Fibroblast of gingiva (primary cell): ENCODE measurements at places on chromosomes 1 and 21.

DNA sequence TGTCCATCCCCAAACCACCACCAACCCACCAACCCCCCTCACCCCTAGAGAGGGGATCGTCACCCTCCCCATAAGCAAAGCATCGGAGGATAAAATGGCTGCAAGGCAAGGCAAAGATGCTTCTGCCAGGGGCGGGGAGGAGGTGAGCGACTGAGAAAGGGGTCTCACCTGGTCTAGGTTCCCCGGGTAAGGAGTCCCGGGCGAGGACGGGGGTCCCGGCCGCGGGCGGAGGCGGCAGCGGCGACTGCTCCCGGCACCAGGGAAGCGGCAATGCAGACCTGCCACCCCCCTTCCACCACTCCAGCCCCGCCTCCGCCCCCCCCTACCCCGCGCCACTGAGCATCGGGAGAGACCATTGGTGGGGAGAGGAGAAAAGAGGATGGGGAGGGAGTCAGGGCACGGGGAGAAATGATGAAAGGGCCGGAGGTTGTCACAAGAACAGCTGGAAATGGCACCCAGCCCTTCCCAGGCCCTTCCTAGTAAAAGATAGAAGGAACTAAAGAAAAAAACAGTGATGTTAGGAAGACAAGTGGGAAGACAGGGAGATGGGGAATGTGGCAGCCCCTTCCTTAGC lies at the start of gene SV2A:
Gene SV2A (minus strand): TSS at position 274 of the 574 bp plus-strand sequence. CDS start 4,004 bp downstream, outside the sequence.
- peak; percentile 69 for DNase-seq

DNA sequence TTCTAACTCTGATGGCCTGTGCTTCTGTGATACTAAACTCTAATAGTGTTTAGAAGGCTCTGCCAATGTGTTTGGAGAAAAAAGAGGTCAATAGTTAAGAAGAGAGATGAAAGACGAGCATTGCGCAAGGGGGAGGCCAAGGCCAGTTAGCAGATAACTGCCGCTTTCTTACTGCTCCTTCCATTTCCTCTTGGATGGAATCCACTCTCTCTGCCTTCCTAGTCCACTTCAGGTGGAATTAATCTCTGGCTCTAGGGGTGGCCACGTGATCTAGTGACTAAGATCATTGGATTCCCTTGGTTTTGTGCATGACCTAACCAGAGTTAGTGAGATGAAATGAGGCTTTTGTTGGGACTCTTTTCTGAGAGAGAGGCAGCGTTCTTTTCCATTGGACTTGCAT lies 148.3 kb downstream of the ACTL8 start:
- DNase-seq, result no peak

- peak; percentile 84 for DNase-seq
Measured at GRCh38 chr1:44049839-44050238, 18.6 kb upstream of the SLC6A9 start.

- no peak for DNase-seq
Measured at GRCh38 chr1:111649648-111650047, 30.1 kb downstream of the RAP1A start.

- DNase-seq, result no peak
Measured at GRCh38 chr1:28298438-28298837, 30.4 kb upstream of the MED18 start.

GRCh38 chr1:119964673-119965363 lies 68.5 kb upstream of the ADAM30 start:
- DNase-seq, result peak; percentile 73

- DNase-seq, result no peak
Measured at GRCh38 chr1:55444667-55445066, 229.5 kb upstream of the USP24 start.

DNA sequence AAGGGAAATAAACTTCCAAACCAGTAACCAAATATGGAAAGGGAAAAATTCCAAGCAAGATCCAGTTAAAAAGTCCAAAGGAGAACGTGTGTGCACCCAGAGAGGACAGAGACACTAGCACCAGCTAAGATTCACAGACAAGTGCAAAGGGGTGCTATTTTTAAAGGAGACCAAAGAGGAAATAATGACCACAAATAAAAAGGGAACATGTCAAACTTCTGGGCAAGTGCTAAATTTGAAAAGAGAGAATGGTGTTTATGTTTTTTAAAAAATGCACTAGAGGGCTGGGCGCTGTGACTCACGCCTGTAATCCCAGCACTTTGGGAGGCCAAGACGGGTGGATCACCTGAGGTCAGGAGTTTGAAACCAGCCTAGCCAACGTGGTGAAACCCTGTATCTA lies 8.6 kb downstream of the JAM2 start:
- DNase-seq, result no peak
